ENCODE measurements at places on chromosomes 7 and 10.
A peak's percentile ranks its signal among the peaks of the same experiment; 100 is the strongest.

DNA sequence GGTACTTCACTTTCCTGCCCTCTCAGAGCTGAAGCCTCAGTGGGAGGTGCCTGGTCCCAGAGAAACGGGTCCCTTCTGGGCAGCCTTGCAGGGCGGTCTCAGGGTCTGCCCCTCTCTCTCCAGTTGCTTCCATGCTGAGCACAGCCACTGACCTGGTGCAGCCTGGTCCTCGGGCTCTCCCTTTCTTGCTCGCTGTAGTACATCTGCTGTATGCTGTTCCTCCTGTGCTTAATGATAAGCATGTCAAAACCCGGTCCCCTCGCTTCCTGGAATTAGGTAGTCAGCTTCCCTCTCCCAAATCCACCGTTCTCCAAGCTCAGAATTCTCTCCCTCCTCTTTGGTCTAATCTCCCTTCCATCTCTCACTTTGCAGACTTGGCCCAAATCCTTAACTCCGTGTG lies 11.0 kb upstream of the HPS1 start:
- no peak for DNase-seq

DNA sequence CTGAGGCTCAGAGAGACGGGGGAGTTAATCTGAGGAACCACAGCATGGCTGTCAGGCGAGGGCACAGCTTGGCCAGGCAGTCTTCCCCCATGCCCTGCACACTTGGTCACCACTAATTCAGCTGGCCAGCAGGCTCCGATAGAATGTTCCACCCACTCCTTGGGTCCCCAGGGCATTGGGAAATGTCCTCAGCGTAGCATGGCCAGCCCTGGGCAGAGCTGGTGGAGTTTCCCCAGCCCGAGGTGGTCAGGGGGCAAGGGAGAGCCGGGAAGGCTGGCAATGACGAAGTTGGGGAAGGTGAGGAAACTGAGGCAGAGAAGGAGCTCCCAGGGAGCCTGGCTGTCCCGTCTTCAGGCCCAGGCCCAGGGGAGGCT lies 12.1 kb upstream of the GRIFIN start:
- DNase-seq: peak; percentile 81

DNA sequence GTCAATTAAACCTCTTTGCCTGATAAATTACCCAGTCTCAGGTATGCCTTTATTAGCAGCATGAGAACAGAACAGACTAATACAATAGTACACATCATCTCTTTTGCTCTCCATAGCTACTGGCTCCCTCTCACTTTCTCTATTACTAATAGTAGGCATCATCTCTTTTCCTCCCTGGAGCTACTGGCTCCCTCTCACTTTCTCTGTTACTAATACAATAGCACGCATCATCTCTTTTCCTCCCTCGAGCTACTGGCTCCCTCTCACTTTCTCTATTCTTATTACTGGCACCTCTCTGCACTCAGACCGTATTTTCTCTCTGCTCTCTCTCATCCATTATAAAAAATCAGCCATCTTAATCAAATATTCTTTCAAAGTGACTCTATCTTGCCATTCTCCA lies 37.1 kb downstream of the SLC25A13 start:
- DNase-seq: no peak

- no peak for DNase-seq
These were observed 49.8 kb upstream of the LEP start for GRCh38 chr7:128191136-128191844.

- DNase-seq: no peak
These were observed 274.2 kb downstream of the BAMBI start for GRCh38 chr10:28951484-28951883.

GRCh38 chr10:77195101-77195500 lies 442.5 kb downstream of the KCNMA1 start:
- DNase-seq: no peak

All from aorta (tissue), 5 donors.